ENCODE measurements at places on chromosomes 5 and 9.
A peak's percentile ranks its signal among the peaks of the same experiment; 100 is the strongest.

GRCh38 chr9:136840140-136840876 lies 2.0 kb upstream of the AJM1 start:
- no peak for DNase-seq

DNA sequence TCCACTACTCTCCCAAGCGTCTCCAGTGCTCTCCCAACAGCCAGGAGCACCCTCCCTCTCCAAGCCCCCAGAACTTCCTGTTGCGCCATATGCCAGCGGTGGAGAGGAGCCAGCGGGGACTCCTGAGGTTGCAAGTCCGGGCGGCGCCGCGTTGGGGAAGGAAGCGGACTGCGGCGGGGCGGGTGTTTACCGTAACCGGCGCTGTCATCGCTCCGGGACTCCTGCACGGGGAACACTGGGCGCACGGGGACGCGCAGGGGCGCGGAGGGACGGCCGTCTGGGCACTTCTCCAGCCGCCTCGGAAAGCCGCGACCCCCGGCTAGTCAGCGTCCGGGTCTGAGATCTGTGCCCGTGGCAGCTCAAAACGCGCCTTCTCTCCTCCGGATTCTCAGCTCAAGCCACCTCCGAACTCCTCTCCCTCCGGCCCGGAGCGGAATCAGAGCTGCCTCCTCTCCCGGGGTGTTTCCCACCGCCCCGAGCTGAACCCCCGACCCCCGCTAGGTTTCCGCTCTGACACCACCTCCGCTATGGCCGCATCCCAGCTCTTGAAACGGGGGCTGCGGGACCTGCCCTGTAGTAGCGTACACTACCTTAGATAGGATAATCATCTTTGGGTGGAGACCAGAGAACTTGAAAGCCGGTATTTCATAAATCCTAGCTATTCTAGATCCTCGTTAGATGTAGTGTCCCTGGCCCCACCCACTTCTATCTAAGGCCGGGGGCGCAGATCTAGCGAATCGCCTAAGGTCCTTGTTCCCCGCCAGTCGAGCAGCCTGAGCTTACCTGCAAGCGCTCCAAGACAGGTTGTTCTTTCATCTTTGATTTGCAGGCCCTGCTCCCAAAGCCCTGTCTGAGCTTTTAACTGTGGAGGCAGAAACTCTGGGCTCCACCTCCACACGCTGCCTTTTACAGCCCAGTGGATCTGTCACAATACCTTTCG lies at the start of gene TRPM6:
Gene TRPM6, minus strand, starts transcription at position 881 of the 940 bp plus-strand sequence. Its CDS starts 65 bp downstream, at position 816.
- DNase-seq, result no peak

DNA sequence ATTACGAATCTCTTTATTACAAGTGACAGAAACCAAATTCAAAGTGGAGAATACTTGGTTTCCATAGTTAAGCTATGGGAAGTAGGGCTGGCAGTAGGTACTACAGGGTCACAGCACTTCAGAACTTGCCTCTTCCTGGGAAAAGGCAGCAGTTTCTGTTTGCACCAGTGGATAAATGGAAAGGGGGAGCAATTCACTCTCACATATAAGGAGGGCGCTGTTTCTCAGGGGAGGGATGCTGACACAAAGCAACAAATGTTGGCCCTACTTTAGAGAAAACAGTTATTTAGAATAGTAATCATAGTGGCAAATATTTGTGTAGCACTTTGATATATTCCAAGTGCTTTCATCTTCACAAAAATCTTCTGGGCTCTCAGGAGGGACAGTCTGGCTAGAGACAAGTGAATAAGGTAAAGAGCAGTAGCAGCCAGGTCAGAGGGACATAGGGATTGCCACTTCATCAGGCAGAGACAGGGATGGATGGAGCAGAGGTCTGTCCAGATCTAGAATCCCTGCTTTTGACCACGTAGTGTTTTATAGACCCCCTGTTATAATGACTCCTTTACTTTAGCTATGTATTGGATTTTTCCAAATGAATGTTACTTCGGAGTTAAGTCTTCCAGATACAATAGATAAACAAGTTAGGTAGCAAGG lies 554.8 kb upstream of the SGCD start:
- DNase-seq, result no peak

GRCh38 chr9:88537761-88538091 lies 2.7 kb downstream of the NXNL2 start:
- no peak for DNase-seq

GRCh38 chr9:100474082-100474923 lies 1.4 kb downstream of the TMEFF1 start:
- no peak for DNase-seq

DNA sequence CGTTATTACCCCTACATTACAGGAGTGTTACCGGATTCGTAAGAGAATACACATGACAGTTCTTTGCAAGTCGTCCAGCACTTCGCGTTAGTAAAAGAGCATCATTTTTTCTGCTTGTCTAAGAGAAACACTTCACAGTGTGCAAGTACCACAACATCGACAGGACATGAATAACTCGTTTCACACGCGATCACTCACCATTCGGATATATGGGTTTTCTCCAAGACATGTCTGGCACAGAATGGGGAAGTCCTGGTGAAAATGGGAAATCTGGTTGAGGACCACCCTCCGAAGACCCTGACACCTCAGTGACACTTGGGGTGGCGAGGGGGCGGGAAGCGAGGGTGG lies 642 bp downstream of the RBM22 start:
- no peak for DNase-seq

- DNase-seq, result no peak
Measured at GRCh38 chr9:93463638-93464248, 10.4 kb upstream of the FAM120AOS start.

GRCh38 chr5:95374061-95374460 lies 17.1 kb upstream of the FAM81B start:
- no peak for DNase-seq

GRCh38 chr5:38831909-38832308 lies 13.9 kb upstream of the OSMR start:
- no peak for DNase-seq

- DNase-seq, result no peak
Measured at GRCh38 chr5:36880761-36881160, 4.2 kb downstream of the NIPBL start.

GRCh38 chr9:15936306-15936921 lies 383.6 kb downstream of the CCDC171 start:
- no peak for DNase-seq

- DNase-seq, result no peak
Measured at GRCh38 chr9:110357505-110357904, 19.8 kb upstream of the TXNDC8 start.

GRCh38 chr5:72107901-72108201 lies 576 bp downstream of the MAP1B start:
- DNase-seq, result peak; percentile 39

GRCh38 chr9:125701351-125701750 lies 5.7 kb downstream of the MAPKAP1 start:
- no peak for DNase-seq

- DNase-seq, result no peak
Measured at GRCh38 chr5:38714703-38715355, 131.0 kb upstream of the OSMR start.

DNA sequence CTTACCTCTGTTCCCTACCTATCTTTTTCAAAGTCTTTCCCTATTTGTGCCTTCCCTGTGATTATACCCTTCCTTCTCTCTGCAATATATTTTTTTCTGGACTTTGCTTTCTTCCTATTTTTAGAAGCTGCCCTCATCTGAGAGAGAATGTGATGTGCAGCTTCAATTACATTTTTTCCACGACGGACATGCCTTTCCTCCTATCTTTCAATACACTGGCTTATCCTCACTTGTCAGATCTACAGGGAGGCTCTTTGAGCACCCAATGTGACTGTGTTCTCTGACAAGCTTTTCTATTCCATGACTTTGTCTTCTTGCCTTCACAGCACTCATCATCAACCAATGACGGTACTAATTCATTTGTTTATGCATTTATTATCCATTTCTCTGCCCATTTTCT lies 227.9 kb upstream of the CLINT1 start:
- DNase-seq, result no peak

- DNase-seq, result no peak
Measured at GRCh38 chr5:175718401-175719108, 60.7 kb downstream of the HRH2 start.

DNA sequence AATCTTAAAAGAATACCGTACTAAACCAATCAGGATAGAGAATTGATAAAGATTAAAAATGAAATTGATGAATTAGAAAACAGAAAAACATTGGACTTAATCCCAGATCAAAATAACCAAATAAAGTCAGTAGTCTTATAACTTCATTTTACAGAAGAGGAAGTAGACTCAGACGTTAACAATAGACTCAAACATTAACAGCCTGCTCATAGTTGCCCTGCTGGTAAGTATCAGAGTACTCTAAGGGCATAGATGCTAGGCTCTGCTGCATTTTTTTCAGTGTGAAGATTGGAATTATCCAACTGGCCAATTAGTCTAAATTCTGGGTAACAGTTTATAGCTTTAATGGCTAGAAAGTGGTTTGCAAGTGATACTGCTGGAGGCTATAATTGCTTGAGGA lies 42.9 kb downstream of the ADGRV1 start:
- DNase-seq, result no peak

GRCh38 chr9:129814432-129815223 lies 9.3 kb downstream of the TOR1A start:
- no peak for DNase-seq

- no peak for DNase-seq
Measured at GRCh38 chr5:151619812-151620460, 28.8 kb upstream of the FAT2 start.

GRCh38 chr5:68230285-68230684 lies 14.7 kb downstream of the PIK3R1 start:
- DNase-seq, result no peak

GRCh38 chr9:116325924-116326323 lies 172.3 kb downstream of the PAPPA start:
- DNase-seq, result no peak

DNA sequence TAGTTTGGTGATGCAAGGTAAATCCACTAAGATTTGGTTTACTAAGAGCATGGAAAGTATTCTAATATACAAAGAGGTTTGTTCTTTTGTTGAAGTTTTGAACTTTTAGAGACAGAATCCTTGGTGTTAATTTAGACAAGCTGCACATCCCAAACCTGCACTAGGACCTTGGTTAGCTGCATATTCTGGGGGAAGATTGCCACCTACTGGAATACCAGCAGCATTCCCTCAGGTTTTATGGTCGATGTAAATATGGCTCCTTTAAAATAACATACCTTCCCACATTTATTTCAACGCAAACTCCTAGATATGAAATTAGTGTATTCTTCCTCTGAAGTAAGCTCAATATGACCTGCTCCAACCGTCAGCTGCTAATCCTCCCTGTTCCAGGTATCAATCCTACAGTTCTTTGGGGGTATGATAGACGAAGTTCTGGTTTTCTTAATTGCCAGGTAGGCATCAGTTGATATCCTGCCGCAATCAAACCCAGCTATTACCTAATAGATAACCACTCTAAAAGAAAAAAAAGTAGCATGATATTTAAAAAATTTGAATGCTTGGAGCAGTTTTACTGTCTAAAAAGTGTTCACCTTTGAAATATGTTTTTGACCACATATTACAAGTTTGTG lies 624.1 kb downstream of the ISL1 start:
- DNase-seq, result no peak

GRCh38 chr9:123679330-123679987 lies 250.5 kb downstream of the DENND1A start:
- peak; percentile 30 for DNase-seq

DNA sequence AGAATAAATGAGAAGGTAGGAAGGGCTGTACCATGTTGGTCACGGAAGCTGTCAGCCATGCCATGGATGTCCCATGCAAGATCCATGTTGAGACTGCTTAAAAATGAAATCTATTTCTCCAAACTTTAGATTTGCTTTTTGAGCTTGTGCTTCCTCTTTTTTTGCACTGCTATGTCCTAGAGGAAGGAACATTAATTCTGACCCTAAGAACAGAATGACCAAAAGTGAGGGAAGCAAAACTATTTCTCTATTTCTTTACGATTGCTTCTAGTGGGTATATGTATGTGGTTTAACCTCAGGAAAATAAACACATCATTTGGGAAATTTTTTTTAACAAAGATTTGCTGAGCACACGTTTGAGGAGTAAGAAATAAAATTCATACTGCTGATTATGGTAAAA lies 84.6 kb downstream of the USP20 start:
- no peak for DNase-seq

- DNase-seq, result no peak
Measured at GRCh38 chr5:101520417-101520816, 617.3 kb upstream of the ST8SIA4 start.

DNA sequence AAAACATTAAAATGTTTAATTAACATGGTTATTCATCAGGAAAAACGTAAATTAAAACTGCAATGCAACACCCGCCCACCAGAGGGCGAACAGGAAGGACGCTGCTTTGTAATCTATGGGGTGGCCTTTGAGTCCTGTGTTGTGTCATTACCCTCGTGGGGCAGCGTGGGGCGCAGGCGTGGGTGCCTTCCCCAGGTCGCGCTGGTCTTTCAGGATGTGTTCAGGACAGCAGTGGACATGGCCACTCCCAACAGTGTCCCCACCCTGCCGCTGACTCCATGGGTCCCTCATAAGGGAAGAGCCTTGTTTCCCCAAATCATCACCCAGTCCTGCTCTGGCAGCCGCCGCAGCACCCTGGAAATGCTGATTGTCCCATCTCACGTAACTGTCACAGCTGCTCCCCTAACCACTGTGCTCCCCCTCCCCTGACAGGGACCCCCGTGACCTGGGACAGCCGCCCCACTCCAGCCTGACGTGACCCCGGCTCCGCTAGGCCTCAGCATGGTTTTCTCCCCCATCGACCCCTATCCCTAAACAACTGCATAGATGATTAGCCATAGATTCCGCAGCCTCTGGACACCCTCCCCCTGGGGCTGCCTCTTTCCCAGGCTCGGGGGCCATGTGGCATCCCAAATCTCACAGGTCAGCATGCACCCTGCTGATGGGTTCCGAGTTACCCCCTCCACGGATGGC lies 36.4 kb downstream of the GLT6D1 start:
- no peak for DNase-seq

DNA sequence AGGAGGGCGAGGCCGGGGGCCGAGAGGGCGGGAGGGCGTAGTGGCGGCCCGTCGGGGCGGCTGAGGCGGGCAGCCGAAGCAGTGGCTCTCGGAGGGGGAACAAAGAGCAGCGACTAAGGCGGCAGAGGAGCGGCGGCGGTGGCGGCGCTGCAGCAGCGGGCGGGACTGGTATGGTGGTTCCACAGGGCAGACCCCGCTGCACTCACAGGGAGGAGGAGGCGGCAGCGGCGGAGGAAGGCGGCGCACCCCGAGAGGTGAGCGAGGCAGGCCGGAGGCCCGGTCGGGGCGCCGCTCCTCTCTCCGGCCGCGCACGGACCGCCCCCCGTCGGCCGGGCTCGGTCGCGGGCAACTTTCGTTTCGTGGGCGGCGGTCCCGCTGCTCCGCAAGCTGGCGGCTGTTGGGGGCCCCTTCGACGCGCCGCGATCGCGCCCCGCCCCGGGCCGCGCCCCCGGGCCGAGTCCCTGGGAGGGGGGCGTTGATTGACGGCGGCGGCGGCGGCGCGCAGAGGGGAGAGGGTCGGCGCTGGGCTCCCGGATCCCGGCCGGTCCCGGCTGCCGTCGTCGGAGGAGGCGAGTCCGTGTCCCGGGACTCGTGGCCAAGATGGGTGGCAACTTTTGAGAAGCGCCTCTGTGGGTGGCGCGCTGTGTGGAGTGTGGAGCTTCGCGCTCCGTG lies 467 bp downstream of the CNOT6 start:
- DNase-seq, result peak; percentile 64

GRCh38 chr5:127586066-127586770 lies 62.7 kb upstream of the CTXN3 start:
- DNase-seq, result no peak

- DNase-seq, result no peak
Measured at GRCh38 chr9:98182889-98183599, 9.4 kb downstream of the CORO2A start.
